Ammon's horn (tissue), 1 donor: ENCODE measurements at places on chromosomes 3 and 15.

DNA sequence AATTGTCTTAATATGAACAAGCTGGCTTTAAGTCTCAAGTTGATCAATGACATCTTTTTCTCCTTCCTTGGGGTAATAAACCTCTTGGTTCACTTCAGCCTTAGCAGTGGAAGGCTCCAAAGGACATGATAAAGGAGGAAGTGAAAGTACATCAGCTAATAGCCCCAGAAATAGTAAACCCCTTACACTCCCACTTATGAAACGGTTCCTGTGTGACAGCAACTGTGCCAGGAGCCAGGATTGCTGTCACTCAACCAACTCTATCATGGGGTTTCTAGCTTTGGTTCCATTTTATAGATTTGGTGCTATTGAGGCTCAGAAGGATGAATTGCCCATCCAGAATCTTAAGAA lies 216.7 kb downstream of the ABHD5 start:
- DNase-seq = no peak

GRCh38 chr3:187778726-187779125 lies 33.5 kb upstream of the BCL6 start:
- no peak for DNase-seq

DNA sequence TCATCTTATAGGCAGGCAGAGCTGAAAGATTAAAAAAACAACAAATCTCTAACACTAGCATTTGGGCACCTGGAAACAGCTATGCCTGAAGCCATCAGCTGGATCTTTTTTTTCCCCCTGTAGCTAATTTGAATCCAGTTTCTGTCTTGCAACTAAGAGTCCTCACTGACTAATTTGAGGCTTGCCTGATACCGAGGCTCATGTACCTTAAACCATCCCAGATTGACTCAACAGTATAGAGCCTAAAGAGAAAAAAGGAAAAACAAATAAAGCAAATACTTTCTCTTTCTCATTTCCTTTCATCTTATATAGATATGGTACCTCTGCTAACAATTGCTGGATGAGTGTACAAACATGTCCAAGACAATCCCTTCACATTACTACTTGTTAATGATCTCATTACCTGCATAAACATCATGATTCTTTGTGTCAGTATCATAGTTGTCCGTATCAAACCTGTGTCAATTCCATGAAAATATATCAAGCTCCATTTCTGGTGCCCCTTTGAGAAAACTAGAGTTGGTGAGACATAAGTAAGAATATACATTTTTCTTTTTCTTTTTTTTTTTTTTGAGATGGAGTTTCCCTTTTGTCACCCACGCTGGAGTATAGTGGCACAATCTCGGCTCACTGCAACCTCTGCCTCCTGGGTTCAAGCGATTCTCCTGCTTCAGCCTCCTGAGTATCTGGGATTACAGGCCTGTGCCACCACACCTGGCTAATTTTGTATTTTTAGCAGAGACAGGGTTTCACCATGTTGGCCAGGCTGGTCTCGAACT lies 43.1 kb downstream of the BHLHE40 start:
- DNase-seq = no peak

DNA sequence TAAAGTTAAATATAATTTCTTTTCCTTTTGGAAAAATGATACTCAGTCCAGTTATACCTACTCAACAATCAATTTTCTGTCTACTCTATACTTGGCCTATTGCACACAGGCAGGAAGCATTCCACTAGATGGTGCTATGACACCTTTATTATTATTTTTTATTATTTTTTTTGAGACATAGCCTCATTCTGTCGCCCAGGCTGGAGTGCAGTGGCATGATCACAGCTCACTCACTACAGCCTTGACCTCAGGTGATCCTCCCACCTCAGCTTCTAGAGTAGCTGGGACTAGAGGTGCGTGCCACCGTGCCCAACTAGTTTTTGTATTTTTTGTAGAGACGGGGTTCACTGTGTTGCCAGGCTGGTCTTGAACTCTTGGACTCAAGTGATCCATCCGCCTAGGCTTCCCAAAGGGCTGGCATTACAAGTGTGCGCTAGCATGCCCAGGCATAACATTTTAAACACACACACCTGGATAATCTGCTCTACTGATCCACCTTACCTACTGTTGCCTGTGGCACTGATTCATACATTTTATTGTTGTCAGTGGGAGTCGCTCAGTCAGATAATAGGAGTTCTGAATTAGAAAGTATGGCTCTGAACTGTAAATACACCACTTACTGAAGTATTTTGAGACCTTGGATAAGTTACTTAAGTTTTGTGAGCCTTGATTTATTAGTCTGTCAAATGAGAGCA lies 56.2 kb downstream of the EIF3J start:
- DNase-seq = no peak

DNA sequence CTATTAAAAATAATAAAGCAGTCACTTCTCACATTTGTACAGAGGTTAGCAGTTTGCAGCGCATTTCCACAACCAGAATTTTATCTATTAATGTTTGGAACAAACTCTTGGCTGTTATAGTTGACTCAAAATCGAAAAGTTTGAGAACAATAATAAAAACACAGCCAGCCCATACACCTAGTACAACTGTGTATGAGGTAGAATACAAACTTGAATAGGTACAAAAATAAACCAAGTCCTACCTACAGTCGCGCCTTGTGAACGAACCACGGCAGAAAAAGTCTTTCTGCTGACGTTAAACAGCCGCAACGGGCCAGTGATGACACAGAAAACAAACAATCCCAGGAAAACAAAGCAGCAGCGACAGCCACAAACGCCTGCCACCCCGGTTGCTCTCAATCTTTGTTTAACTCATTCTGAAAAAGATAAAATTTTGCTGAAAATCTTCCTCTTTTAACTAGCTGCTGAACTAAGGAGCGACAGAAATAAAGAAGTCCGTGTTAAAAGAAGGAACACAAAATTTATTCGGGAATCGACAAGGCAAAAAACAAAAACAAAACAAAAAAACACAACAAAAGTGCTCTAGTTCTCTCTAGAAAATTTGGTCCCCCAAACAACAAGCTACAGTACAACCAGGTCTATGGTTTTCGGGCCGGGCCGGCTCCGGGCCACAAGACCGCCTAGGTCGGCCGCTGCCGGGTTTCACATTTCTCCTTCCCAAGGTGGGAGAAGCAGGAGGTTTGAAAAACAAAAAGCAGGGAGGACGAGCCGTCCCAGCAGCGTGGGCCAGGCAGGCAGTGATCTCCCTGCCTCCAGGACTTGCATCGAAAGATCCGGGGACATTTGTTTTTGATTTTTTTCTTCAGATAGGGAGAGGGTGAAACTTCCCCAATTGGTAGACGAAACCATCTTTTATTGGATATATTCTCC lies 2.9 kb downstream of the FOXL2 start:
- no peak for DNase-seq

GRCh38 chr3:123350971-123351370 lies 97.9 kb downstream of the ADCY5 start:
- DNase-seq = no peak

- no peak for DNase-seq
Observed at GRCh38 chr15:89170364-89170763, 51.0 kb downstream of the RLBP1 start.

DNA sequence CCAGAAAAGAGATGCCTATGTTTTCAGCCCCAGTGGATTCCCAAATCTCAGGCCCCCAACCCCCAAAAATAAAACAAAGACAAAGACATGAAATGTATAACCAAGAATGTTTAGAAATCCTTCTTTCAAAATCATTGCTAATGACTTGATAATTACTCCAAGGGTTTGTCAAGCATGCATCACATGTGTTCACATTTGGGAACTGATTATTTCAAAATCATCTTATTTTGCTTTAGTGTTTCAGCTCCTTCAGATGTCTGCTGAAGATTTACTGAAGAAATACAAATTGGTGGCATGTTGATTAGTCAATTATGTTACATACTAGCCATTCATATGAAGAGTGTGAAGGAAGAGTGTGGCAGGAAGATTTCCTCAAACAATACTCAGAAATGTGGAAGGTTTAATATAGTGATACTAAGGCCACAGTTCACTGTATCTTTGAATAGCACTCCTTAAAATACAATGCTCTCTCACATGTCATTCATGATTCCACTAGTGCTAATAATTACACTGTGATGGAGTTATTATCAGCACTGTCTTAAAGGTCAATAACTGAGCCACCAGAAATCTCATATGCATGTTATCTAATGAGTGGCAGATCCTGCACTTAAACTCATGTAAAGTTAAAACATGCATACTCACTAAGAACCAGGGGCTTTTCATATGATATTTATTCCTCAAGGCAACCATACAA lies 134.5 kb upstream of the TGFBR2 start:
- no peak for DNase-seq

DNA sequence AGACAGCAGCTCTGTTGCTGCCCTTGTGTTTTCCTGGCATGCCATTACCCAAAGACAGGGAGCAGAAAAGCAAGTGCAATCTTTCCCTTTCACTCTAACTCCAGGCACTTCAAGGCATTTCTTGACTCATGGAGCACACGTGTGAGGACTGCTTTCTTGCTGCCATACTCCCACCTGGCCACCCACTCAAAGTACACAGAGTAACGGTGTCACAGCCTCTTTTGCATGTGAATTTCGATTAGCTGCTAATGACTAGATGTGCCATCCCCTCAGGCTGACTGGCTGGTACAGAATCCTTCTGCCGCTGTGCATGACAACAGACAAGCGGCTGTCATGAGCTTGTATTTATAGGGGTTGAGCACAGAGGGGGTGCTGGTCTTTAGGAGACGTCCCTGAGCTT lies 380.6 kb downstream of the CTNNB1 start:
- peak; percentile 18 for DNase-seq

DNA sequence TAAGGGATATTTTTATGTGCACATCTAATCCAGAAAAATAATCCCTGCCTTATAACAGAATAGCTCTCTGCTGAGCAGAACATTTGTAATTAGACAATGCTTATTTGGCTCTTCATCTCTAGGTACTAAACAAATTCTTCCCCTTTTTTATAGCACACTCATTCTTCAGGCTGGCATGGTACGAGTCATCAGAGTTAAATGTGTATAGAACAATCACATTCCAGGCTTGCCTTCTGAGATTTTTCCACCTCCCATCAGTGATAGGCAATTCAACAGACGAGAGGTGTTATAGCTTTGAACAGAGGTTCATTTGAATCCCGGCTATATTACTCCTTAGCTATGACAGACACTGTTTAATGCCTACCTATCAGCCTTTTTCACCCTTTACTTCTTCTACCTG lies 21.4 kb upstream of the SPPL2A start:
- no peak for DNase-seq

DNA sequence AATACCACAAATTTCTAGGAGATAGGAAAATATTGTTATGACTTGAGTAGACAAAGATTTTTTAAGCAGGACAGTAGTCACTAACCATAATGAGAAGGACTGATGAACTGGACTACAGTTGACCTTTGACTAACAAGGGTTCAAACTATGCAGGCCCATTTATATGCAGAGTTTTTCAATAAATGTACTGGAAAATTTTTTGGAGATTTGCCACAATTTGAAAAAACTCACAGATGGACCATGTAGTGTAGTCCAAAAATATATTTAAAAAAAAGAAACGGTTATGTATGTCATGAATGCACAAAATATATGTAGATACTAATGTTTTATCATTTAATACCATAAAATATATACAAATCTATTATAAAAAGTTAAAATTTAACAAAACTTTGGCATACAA lies 151.8 kb downstream of the LRRN1 start:
- DNase-seq = no peak

DNA sequence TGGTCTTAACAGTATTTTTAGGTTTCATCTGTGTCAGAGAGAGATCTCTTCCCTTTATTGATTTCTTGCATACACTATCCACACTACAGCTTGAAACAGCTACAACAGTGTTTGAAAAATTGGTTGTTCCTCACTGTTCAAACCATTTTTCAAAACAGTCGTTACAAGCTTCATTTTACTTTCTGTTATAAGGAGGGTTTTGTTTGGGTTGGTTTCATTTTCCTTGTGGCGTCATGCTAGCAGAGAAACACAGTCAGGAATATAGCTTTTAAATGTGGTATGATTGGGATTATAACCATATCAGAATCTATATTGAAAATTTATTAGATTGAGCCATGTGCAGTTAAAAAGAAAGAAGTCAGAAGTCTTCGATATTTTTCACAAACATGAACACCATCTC lies 400.6 kb downstream of the ZBTB20 start:
- DNase-seq = no peak

DNA sequence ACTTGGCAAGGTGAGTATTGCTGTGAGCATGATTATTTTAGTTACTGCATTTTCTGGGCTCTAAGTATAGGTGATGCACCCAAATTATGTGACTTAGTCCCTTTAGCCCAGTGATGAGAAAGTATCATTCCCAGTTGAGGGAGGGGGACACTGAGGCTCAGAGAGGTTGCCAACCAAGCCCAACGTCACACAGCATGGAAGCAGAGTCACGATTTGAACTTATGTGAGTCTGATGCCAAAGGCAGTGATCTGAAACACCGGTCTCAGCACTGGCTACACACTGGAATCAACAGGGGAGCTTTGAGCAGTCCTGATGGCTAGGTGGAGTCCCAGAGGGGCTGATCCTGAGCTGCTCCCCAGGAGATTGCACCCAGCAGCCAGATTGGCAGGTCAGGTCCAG lies 39.5 kb upstream of the SLC6A6 start:
- DNase-seq = no peak

- no peak for DNase-seq
Observed at GRCh38 chr3:129059311-129059958, 1.1 kb upstream of the GP9 start.

GRCh38 chr3:122497425-122497824 lies 17.3 kb downstream of the KPNA1 start:
- DNase-seq = peak; percentile 14

DNA sequence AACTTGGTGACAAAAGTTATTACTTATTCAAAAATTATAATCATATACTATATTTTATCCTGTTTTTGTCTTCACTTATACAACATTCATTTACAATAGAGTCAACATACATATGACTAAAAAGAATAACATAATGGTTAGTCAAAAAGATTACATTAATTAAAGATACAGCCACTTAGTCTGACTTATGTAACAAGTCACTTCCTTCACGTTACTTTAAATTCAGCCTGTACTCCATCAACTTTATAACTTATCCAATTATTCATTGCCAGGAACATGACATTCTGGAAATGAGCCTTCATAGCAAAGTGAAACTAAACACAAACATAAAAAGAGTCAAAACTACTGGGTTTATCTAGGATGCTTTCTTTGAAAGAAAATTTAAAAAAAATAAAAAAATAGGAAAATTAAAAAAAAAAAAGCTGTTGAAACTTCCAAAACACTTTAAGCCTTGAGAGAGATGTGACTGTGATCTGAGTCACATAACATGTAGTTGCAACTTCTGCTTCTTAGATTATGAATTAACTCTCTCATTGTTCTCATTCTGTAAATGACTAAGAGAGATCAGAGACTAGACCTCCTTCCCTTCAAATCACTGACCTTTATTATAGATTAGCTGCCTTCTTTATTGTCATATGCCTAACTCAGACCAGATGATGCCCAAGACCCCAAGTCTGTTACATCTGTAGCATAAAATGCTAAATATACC lies 107.8 kb downstream of the MYRIP start:
- no peak for DNase-seq

DNA sequence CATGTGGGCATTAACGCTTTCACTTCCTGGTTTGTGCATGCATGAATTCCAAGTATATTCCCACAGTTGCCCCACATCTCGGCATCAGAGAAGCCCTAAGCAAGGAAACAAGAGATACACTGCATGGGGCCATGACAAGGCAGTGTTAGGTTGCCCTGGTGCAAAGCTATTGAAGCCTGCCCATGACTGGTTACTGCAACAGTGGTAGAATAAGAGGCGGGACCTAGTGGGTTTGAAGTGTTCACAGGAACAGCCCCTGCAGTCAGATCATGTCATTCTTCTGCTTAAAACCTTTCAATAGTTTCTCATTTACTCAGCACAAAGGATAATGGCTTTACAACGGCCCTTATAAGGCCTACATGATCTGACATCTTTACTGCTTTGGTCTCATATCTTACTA lies 80.9 kb upstream of the TOPAZ1 start:
- DNase-seq = no peak

- DNase-seq = no peak
Observed at GRCh38 chr3:194277104-194277785, 73.9 kb downstream of the CPN2 start.
